GM12892 (cell line): ENCODE measurements at places on chromosomes 6 and 20.

- DNase-seq = no peak
Measured at GRCh38 chr6:150741633-150742200, 123.8 kb upstream of the MTHFD1L start.

- DNase-seq = no peak
Measured at GRCh38 chr6:100617633-100618350, 153.1 kb upstream of the SIM1 start.

DNA sequence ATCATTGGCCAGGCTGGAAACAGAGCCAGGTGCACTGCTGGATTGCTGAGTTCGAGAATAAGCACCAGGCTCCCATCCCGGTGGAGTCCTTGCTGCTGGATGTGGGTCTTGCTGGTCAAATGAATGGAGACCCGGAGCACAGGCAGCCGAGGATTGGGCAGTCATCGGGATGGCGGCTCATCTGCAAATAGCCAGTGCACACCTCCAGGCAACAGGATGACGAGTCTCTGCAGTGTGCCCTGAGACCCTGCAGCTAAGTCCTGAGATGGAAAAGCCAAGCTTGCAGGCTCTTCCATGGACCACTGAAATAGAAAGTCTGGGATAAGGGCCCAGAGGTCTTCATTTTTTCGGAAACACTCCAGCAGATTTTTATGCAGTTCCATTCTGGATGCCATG, 143.5 kb downstream of the WDR27 start:
- no peak for DNase-seq

- DNase-seq = no peak
Measured at GRCh38 chr20:46128310-46129151, 10.4 kb downstream of the CD40 start.

- peak; percentile 31 for DNase-seq
Measured at GRCh38 chr6:127119102-127120022, 891 bp downstream of the RSPO3 start.

- DNase-seq = no peak
Measured at GRCh38 chr6:46511320-46511719, 20.1 kb upstream of the RCAN2 start.

DNA sequence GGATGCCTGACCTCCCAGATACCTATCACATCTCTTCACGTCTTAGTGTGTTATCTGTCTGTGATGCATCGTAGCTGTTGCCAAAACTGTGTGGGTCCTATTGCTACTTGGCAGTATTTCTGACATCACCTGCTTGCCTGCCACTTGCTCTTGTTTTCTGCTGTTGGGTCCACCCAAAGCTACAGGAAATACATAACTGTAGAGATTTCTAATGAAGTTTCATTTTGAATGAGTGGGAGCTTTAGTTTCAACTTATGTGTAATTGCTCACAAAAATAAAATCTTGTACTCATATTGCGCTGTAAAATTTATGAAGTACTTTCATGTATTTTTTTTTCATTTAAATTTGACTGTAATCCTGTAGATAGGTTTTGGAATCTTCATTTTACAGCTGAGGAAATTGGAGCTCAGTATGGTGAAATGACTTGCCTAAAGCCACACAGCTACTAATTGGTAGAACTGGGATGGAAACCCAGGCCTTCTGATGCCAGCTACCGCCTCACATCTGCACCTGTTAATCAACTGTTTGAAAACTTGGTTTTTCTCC, 113.6 kb upstream of the MAN1A1 start:
- DNase-seq = no peak

DNA sequence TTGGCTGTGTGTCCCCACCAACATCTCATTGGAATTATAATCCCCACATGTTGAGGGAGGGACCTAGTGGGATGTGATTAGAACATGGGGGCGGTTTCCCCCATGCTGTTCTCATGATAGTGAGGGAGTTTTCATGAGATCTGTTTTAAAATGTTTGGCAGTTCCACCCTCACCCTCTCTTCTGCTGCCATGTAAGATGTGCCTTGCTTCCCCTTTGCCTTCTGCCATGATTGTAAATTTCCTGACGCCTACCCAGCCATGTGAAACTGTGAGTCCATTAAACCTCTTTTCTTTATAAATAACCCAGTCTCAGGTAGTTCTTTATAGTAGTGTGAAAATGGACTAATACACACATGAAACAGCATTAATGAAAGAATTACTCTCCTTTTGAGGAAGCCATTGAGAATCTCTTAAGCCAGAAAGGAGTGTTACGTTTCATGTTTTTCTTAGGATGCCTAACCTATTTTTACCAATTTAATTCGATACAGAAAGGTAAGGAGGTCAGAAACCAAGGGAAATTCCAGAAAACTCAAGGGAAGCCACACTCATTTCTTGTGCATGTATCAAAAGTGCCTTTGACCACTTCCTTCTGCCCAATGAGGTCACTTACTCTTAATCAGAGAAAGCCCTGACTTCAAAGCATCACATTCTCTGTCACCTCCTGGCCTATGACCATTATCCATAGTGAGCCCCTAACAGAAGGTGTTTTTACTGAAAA, 24.7 kb upstream of the HINT3 start:
- no peak for DNase-seq

- DNase-seq = no peak
Measured at GRCh38 chr20:32236048-32236533, 28.4 kb downstream of the POFUT1 start.

GRCh38 chr20:44644667-44645131, 6.8 kb downstream of the ADA start:
- DNase-seq = no peak

DNA sequence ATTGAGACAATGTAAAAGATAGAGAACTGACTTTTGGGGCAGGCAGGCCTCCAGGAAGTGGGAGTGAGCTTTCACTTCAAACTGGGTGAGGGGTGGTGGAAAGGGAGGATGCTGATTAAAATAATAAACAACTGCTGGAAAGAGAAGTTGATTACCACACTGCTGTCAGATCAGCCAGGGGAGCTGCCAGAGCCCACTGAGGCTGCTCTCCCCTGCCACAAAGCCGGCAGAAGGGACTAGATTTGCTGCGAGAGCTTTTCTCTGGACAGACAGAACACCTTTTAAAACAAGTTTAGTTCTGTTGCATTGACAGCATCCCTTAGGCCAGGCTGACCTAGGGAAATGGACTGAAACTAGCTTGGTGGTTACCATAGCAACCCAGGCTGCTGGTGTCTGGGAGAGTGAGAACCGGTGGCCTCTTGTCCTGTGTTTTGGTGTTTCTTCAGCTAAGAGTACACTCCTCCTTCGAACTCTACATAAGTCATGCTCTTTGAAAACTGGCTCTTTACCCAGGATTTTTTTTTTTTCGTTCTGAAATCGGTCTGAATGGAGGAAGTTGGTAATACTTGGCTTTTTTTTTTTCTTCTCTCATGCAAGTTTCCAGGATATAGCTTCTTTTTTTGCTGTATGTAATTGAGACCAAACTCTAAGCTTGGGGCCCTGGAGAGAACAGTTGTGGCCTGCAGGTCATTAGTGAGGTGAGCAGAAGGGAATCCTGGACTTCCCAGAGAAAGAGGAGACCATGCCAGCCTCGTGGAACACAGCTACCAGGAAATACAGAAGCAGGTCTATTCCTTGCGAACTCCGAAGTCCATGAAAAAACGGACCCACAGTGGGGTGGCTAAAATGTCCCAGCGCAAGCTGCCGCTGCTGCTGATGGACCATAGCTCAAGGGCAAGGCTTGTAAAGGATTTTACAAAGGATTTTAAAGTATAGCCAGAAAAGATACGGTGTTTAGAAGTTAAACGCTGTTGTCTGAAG, 374.4 kb downstream of the UTRN start:
- DNase-seq = no peak

DNA sequence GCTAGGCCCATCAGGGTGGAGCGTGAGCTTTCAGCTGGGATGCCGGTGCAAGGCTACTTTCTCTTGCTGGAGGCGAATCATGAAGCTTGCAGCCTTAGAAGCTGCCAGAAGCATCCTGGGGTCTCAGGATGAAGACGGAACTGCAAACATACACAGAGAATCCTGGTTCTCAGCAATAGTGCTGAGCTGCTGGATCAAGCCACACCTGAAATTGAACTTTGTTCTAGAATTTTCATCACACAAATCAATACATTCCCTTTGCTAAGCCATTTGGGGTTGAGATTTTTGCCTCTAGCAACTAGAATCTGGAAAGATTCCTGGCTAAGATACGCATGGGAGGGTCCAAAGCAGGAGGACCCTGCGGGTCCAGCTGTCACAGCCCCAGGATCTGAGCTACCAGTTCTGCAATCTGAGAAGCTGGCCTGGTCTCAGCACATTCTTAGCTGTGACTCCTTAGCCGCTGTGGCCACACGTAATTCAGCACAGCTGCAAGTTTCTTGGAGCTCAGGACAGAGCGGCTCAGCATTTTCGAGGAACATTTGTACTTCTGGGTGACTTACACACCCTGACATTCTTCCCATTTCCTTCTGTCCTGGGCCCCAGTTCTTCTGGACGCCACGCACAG, 6.6 kb upstream of the ARFGAP1 start:
- no peak for DNase-seq

GRCh38 chr6:137350857-137351256, 131.7 kb upstream of the IFNGR1 start:
- DNase-seq = no peak

DNA sequence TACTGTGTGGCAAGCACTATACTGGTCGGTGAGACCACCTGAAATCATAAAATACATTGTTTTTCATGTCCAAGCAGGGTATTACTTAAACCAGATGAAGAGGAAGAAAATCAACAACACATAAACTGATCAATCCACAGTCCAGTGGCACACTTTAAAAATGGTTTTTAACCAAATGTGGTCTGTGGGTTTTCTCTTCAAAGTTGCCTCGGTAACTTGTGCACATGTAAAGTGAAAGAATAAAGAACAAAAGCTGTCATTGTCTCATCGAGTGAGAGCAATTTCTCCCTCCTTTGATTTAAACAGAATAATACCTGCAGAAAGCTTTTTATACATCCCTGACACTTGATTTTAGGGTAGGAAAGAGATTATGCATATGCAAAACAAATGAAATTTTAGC, 3.7 kb downstream of the FLRT3 start:
- DNase-seq = no peak

- no peak for DNase-seq
Measured at GRCh38 chr6:152150196-152150595, 342.7 kb downstream of the ESR1 start.

DNA sequence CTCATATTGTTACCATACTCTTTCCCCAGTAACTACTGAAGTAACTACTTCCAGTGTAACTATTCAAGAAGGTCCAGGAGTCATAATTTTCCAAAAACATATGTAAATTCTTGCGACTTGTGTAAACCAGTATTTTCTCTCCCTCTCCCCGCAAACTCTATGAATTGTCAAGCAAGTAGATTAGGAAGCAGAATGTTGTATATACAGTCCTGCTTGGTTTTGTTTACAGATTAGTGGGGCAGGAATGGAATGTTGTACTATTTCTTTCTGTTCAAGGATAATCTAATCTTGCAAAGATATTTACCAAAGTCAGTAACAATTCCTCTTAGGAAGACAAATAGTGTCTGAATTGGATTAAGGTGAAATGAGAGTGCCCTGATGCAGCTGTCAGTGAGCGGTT, 234.9 kb upstream of the PLN start:
- no peak for DNase-seq

DNA sequence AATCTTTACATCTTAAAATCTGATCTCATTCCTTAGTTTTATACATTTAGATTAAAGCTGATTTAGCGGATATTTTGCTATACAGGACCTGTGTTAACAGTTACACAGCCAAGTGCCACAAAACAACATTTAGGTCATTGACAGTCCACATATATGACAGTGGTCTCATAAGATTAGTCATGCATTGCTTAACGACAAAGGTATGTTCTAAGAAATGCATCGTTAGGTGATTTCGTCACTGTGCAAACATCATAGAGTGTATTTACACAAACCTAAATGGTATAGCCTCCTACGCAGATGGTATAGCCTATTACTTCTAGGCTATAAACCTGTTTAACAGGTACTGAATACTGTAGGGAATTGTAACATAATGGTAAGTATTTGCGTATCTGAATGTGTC, 21.6 kb downstream of the ADGRG6 start:
- no peak for DNase-seq

DNA sequence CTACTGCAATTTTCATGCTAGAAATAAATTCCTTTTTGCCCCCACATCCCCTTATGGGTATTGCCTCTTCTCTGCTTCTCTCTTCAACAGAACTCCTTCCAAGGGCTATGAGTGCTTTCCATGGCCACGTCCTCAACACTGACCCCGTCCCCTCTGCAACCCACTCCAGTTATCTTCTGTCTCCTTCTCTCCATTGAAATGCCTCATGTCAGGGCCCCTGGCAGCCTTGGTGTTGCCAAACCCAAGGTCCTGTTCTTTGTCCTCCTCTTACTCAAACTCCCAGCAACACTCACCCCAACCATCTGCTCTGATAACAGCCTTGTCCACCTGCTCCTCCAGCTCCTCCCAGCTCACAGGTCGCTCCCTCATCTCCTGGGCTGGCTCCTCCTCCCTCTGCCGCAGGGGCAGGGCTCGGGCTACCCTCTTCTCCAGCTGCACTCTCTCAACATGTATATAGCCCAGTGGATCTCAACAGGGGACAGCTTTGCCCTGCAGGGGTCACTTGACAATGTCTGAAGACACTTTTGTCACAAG, 196.1 kb upstream of the QKI start:
- no peak for DNase-seq

- DNase-seq = no peak
Measured at GRCh38 chr20:49510562-49511122, 28.2 kb upstream of the KCNB1 start.

DNA sequence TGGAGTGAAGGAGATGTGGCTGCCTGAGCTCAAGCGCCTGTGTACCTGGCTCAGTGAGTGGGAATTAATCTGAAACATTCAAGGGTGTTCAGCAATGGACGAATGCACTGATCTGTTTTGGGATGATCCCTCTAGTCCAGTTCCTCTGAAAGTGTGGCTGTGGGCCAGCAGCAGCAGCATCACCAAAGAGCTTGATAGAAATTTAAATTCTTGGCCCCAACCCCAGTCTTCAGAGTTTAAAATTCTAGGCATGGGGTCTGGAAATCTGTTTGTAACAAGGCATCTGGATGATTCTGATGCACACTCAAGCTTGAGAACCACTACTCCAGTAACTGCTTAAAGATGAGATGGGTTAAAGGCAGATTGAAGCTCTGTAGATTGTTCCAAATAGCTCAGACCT, 59.2 kb downstream of the STMND1 start:
- no peak for DNase-seq

DNA sequence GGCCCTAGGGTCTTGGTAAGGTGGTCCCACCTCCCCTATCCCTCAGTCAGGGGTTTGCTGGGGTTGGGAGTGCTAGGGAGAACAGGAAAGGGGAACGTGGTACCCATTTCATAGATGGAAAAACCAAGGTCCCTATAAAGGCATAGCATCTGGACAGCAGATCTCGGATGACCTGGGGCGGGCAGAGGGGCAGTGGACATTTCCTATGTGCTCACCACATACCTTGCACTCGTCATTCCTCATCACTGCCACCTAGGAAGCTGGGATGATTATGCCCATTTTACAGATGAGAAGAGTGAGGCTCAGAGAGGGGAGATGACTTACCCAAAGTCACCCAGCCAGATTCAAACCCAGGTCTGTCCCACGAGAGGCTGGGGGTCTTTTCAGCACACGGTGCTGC, 12.1 kb downstream of the MYLK2 start:
- no peak for DNase-seq
